Neuronal stem cell (in vitro differentiated cells): ENCODE measurements at places on chromosomes 1 and 21.

- DNase-seq, result no peak
Observed at GRCh38 chr1:208178091-208178529, 66.1 kb downstream of the PLXNA2 start.

DNA sequence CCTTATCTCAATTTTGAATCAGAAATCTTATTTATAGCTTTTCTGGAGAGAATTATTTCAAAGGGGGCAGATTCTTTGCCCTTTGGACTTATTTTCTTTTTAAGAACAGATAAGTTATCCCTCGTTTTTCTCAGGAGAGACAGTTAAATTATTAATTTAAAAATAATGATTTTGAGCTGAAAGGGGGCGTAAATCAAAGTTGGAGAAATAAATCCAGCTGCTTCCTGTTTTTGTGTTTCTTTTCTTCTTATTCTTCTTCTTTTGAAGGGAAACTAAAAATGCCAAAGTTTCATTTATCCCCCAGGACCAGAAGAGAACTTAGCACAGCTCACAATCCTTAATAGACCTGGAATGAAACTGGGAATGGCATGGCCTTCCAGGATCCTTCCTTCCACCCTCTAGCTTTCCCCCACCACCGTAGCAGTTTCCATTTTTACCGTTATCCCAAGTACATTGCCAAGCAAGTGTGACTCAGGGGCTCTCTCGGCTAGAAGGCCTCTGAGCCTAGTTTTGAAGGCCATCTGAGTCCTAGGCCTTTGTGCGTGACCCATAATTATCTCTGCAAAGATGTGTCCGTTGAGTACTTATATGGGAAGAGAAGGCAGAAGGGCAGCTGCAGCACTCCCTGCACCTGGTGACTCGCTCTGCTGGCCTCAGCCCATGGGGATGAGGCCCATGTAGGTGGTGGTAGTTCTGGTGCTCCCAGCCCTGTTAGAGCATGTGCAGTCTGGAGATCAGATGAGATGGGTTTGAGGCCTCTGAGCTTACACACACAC lies 181.7 kb downstream of the ROR1 start:
- no peak for DNase-seq

GRCh38 chr1:30378003-30378596 lies 345.3 kb downstream of the MATN1 start:
- no peak for DNase-seq

DNA sequence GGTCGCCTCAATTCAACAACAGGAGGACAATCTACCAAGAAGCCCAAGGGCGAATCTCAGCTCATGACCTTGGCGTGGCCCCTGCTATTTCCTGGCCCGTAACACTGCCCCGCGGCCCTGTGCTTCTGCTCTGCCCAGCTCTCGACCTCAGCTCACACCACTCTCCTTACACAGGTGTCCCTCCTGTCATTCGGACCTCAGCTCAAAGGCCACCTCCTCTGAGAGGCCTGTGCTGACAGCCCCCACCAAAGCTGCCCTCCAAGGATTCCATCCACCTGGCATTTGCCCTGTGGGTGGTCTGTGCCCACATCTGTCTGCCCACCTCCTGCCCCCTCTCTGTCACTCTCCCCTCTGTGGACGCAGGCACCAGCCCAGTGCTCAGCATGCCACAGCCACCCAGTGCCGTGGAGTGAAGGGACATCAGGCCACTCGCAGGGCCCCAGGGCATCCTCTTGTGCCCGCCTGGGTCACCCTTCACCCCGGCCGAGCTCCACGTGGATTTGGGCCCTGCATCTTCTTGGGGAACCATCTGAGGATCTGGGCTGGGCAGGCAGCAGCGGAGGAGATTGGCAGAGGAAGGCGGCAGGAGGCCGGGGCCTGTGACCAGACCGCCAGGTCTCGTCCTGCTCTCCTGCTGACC lies 70.3 kb downstream of the DHRS3 start:
- no peak for DNase-seq

DNA sequence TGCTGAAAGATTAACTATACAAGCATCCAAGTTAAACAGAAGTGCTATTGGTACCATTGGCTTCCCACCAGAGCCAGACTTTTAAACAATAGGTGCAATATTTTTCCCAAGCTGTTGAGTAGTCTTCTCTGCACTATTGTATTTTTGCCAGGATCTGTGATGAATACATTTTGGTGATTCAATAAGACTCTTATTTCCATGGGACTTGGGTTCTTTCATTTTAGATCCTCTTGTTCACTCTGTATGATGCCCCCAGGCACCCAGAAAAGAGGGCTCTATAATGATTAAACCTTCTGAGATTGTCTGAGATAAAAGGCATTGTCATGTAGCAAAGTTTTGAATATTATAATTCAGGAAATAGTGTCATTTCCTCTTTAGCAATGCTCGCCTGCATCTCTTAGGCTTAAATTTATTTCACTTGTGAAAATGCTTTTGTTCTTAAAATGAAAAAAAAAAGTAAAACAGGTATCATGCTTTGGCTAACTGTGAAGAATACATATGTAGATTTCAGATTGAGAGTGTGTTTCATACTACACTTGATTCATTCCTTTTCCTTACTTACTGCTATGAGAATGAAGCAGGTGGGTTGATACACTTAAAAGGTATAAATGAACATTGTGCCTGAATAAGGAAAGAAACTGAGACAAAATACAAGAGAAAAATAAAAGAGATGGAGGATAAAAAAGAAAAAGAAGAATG lies 275.0 kb downstream of the HMCN1 start:
- no peak for DNase-seq

DNA sequence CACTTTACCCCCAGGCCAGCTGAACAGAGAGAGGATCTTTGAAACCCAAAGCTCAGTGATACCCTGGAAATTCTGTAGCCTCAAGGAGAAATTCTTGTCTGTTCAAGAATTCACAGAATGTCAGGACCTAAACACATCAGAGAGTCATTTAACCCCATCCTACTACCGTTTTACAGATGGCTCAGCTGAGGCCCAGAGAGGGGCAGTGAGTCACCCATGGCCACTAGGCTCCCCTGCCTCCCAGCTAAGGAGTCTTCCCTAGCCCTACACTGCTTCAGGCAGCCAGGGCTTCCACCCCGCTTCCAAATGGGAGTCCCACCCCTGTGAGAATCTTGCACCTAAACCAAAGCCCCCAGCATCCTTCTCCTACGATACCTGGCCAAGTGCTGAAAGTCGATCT lies 28.3 kb downstream of the VWA5B1 start:
- DNase-seq, result no peak

- no peak for DNase-seq
Observed at GRCh38 chr1:54885807-54886723, 930 bp downstream of the DHCR24 start.

DNA sequence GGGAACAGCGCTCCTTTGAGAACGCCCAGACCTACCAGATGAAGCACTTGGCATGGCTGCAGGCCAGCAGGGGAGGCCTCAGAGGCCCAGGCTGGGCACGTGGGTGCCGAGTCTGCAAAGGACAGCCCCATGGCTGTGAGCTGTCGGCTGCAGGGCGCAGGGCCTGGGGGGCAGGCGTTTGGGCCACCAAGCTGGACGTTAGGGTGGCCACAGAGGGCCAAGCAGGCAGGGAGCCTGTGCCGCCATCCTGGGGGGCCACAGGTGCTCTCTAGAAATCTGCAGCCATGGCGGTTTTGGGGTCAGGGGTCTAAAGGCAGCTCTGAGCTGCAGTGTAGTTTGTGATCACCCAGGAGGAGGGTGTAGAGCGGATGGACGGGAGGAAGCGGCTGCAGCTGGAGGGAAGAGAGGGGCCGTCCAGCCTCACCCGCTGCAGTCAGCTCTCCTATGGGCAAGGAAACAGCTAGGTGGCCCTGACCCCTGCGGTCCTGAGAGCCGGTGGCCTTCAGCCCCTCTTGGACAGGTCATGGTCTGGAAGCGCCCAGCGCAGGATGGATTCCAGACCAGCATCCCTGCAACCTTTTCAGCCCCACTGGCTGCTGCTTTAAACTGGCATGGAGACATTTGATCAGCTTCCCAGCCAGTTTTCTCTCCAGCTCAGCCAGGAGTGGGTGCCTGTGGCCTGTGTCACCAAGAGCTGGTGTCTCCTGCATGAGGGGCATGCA lies 11.0 kb downstream of the IBA57 start:
- DNase-seq, result no peak

DNA sequence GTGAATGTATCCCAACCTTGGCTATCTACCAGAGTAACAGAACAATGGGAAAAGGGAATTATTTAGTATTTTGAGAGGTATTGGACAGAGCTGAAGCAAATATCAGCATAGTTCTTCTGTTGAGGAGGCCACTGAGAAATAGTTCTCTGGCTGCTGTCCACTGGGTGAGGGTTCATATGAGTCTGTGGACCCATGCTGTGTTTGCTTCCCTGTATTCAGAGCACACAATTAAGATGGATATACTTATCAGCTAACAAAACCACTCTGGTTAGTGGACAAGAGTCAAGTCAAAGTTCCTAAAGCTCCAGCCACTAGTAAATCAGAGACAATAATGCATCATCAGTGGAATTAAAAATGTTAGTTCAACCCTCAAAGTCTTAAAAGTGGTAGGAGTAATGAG lies 66.1 kb downstream of the RGS18 start:
- no peak for DNase-seq

- DNase-seq, result no peak
Observed at GRCh38 chr1:29973406-29973805, 737.1 kb downstream of the PTPRU start.

DNA sequence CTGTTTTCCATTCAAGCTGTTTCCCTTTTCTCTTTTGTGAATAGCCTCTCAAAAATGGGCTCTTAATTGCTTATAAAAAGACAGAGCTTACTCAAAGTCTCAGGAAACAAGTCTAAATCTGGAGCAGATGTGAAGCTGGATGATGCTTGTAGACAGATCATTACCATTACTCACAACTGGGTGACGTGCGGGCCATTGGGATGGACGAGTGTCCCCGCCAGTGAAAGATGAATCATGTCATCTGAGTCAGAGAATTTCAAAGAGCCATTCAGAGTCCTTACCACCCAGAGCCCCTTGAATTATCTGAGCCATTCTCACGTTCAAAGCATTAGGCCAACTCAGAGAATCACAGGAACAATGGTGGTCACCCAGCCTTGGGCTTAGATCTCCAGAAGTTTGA lies 134.6 kb downstream of the HUNK start:
- DNase-seq, result no peak

GRCh38 chr1:212814537-212815334 lies 23.0 kb downstream of the TATDN3 start:
- DNase-seq, result no peak

DNA sequence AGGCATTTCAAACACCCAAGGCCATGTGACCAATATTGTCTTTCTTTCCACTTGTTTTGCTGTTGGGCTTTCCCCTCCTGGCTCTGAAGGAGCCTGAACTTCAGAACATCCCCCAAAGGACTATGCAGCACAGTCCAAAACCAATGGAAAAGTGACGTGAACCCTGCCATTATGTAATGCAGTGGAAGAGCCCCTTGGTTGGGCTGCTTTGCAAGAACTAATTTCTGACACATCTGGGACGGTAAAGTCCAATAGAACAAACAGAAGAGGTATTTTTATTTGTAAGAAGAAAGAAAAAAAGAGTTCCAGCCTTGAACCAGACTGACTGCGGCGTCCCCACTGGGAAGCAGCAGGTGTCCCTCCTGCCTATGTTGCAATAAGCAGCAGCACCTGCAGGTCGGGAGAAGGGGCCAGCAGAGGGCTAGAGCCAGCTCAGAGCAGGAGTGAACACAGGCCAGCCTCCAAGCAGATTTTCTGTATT lies 116.7 kb downstream of the CDC7 start:
- no peak for DNase-seq

- no peak for DNase-seq
Observed at GRCh38 chr1:223059526-223059925, 83.5 kb downstream of the TLR5 start.

- no peak for DNase-seq
Observed at GRCh38 chr1:23588749-23589548, 29.6 kb upstream of the ID3 start.
